ENCODE measurements at places on chromosomes 4 and X. TPM values are rescaled to one million over a fixed set of nuclear protein-coding genes. Genes with fewer than 3 reads are reported as not detected.

GRCh38 chrX:123961268-123962005 is at the start of gene STAG2:
Gene STAG2, plus strand, starts transcription at chrX:123961706. Its CDS starts 60,922 bp downstream, at chrX:124022628.
- DNase-seq: peak; percentile 83

ADGRG2 gene
- 3.9 TPM for polyA plus RNA-seq

ARMCX1 gene
- 27.9 TPM for polyA plus RNA-seq

RAB40AL gene
- polyA plus RNA-seq: 0.34 TPM
